ENCODE measurements at places on chromosomes 7 and 10.

- no peak for DNase-seq
Measured at GRCh38 chr7:150665896-150666295, 19.6 kb upstream of the GIMAP2 start.

GRCh38 chr10:25639646-25640045, 294.4 kb upstream of the MYO3A start:
- no peak for DNase-seq

GRCh38 chr7:151854720-151855071, 22.2 kb downstream of the PRKAG2 start:
- no peak for DNase-seq

GRCh38 chr10:986881-987619, 1.2 kb upstream of the GTPBP4 start:
- no peak for DNase-seq

GRCh38 chr10:76302961-76303630, 871.7 kb downstream of the LRMDA start:
- no peak for DNase-seq

GRCh38 chr10:60937784-60938654, 6.0 kb downstream of the RHOBTB1 start:
- DNase-seq, result no peak

GRCh38 chr10:90743291-90743690, 114.5 kb downstream of the HTR7 start:
- no peak for DNase-seq

DNA sequence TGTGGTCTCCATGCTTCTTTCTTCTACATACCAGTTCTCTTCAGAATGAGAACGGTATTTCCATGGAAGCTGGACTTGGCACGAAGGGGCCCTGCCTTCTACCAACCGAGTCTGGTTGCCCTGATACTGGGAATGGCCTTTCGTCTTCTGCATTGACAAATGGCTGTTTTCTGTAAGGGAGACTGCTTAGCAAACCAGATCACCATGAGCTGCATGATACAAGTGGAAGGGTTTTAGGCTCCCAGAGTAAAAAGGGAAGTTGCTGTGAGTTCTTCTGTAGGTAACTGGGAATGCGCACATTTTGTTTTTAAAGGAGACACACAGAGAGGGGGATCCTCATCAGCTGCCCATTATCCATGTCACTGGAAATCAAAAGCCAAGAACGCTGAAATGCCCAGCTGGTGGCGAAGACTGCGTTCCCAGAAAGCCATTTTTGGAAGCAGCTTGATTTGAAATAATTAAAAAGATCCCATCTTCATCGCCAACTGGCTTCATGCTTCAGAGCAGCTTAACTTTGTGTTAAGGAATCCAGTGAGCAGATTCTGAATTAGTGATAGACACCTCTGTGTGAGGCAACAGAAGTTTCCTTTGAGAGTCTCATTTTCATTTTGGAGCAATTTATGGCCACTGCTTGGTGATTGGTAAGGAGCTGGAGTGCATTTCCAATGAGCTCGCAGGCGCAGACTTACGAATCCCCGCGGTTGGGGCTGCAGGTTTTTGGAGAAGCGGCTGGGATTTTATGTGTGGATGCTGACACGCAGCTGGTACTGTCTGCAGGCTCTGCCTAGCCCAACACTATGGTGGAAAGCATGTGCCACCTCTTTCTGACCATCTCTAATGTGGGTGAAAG, 672.7 kb upstream of the FOXK1 start:
- DNase-seq, result no peak

DNA sequence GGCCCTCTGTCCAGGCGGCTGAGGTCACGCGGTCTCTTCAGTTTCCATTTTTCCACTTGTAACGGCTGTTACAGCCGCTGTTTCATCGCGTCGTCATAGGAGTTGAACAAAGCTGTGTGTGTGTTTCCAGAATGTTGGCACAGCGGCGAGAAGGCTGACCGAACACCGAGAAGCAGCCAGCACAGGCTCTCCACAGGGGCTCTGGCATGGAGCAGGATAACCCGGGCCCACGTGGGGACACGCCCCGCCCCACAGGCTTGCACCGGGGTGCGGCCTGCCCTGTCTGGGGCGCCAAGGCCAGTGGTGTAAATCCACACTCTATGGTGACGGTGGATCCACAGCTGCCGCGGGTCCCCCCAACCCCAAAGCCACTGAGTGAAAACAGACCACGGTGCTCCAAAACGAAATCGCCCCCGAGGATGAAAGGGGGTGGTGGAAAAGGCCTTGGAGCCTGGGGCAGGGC, 448.2 kb downstream of the DNAJB6 start:
- DNase-seq, result no peak

- DNase-seq, result no peak
Measured at GRCh38 chr10:47130491-47130890, 169.5 kb upstream of the GDF10 start.

DNA sequence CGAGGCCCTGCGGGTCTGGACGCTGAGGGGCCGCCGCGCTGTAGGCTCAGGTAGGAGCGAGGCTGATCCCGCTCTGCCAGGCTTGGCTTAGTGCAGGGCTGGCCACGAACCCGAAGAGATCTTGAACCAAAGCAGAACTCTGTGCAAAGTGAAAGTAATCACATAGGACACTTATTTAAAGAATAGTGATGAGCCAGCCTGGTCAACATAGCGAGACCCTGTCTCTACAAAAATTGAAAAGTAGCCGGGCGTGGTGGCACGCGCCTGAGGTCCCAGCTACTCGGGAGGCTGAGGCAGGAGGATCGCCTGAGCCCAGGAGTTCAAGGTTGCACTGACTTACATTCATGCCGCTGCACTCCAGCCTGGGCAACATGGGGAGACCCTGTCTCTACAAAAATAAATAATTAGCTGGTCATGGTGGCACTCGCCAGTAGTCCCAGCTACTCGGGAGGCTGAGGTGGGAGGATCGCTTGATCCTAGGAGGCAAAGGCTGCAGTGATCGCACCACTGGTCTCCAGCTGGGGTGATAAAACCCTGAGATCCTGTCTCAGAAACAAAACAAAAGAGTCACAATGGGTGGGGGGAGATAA, 541 bp downstream of the ZSCAN25 start:
- no peak for DNase-seq

GRCh38 chr10:16943295-16944285, 126.4 kb upstream of the RSU1 start:
- DNase-seq, result no peak

- no peak for DNase-seq
Measured at GRCh38 chr7:25643286-25643685, 415.0 kb upstream of the NPVF start.

DNA sequence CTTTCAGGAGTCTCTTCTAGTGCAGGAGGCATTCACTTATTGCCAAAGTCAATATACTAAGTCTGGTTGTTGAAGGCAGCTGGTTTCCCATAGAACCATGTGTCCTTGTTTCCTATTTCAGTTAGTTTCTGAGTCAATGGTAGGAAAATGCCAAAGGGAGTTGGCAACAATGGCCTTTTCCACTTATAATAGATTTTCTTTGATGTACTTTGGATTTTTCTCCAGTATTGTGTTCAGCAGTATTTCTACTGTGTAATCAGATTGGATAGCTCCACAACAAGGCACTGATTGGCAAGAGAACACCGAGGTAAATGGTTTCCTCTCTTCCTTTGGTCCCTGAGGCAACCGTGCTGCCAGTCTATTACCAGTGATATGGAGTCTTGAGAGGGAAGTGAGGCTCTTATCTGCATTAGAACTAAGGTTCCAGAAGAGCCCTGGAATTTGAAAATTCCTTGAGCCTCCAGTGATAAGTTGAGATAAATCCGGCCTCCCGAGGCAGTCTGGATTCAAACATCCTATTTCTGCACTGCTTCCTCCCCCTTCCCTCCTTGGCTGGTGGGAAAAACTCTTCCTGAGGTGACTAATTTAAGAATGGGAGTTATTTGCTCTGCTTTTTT, 7.9 kb upstream of the SEPTIN7 start:
- DNase-seq, result no peak

DNA sequence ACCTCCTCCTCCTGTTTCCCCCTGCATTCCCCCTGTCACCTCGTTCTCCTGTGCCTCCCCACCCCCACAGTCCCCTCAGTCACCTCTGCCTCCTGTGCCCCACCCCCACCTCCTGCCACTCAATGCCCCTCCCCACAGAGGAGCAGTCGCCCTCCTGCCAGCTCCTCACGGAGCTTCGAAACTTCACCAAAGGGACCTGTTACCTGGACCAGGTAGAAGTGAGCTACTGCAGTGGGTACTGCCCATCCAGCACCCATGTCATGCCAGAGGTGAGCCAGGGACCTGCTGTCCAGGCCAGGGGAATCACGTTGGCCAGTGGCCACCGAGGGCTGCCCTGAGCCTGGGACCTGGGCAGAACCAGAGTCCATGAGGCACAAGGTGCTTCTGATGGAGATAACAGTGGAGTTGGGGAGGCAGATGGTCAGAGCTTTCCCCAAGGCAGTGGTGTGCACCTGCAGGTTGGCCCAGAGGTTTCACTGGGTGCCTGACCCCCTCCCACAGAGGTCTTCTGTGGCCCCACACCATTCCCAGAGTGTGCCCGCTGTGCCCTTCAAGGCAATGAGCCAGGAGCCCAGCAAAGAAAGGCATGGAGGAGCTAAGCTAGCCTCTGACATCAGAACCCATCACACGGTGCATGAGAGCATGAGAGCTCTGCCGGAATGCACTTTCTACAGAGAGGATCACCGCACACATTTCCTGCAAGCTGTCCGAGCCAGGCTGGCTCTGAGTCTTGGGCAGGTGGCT, 7.0 kb upstream of the ZNF862 start:
- DNase-seq, result no peak

DNA sequence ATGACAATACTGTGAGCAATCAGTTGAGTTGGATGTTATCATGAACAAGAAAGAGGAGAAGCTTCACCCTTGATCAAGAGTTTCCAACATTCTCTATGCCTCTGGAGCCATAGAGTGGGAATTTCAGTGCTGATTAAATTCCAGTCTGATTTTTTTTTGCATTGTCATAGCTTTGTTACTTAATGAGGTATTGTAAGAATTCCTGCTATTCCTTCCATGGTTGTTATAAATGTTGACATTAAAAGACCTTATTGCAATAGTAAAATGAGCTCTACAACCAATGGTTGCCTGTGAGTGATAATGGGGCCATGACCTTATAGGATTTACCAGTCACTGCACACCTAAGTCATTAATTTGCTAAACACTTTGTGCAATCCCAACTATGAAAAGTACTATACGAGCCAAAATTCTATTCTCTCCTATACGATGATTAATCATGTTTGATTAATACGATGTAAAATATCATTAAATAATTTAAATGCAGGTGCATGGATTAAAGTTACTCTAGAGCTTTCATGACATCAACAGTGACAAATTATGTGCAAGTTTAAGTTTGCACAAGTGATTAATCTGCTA, 353.2 kb upstream of the KLF6 start:
- no peak for DNase-seq

GRCh38 chr10:131109726-131110125, 201.8 kb downstream of the TCERG1L start:
- DNase-seq, result no peak

- no peak for DNase-seq
Measured at GRCh38 chr10:124243702-124244121, 150.3 kb upstream of the CHST15 start.

DNA sequence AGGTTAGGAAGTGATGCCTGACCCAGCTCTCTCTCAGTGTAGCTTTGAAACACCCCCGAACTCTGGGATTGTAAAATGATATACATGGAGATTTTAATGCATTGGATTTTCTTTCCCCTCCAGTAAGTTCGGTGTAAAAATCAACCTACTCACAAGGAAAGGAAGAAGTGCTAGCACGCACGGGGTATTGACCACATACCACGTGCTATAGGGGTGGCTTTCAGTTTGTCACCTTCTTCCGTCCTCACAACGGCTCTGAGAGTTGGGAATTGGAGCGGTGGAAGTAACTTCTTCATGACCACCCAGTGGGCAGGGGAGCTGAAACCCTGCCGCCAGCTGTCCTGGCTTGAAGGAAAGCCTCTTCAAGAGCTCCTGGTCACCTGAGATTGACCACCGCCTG, 149.4 kb upstream of the PRR15 start:
- DNase-seq, result no peak

- DNase-seq, result no peak
Measured at GRCh38 chr10:3836222-3836820, 51.3 kb upstream of the KLF6 start.

DNA sequence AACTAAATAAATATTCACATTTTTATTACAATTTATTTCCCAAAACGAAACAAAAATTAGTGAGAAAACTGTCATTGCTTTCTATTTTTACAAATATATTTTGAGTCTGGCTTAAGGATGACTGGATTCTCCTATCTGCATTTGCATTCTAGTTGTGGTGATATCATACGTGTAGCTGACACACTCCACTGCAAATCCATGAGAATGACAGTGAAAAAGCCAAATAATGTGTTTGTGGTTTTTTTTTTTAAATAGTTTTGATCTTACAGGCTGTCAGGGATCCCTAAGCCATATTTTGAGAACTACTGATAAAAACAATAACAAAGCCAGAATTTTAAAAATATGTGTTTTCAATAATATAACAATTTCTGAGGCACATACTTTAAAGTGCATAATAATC, 5.8 kb upstream of the STAMBPL1 start:
- no peak for DNase-seq

GRCh38 chr10:31313396-31313795, 5.6 kb upstream of the ZEB1 start:
- DNase-seq, result no peak

GRCh38 chr10:100810091-100810834, 64.9 kb downstream of the PAX2 start:
- DNase-seq, result no peak

GRCh38 chr10:124306922-124307371, 111.8 kb downstream of the OAT start:
- no peak for DNase-seq

- no peak for DNase-seq
Measured at GRCh38 chr10:24822590-24822989, 98.9 kb upstream of the ARHGAP21 start.

GRCh38 chr10:102504976-102505300, 1.2 kb downstream of the SUFU start:
- no peak for DNase-seq

DNA sequence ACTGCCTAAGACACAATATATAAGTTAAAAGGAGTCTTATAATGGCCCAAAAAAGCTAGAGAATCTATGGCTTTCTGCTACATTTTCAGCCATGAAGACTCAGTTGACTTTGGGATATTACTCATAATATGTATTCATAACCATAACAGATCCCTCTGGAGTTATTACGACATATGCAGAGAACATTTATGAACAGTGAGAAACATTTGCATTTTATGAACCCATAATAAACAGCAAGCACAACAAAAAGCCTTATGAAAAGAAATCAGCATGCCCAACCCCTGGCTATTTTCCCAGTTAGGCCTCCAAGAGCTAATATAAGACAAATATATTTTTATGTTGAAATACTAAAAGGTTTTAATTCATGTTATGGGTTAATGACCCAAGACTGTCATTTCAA, 52.4 kb downstream of the ARMH3 start:
- no peak for DNase-seq

DNA sequence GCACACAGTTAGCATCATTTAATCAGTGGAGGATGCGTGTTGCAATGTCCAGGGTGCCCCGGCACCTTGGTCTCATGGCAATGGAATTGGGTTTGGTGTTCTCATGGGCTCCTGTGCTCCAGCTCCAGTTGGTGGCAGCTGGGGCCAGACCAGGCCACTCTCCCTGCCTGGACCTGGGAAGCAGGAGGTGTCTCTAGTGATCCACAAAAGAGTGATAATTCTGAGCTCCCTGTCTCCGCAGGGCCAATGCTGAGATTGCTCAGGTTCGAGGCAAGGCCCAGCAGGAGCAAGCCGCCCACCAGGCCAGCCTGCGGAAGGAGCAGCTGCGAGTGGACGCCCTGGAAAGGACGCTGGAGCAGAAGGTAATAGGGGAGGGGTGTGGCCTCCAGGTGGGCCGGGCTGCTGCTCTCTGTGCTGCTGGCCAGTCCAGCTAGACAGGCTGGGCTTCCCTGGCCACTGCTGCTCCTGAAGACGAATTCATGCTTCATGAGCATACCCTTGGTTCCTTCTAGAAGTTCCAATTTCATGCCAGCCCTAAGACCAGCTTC, 21.7 kb upstream of the BTBD16 start:
- no peak for DNase-seq

Measured in esophagus squamous epithelium (tissue), 5 donors.